ENCODE measurements at places on chromosomes 2 and 18.
A peak's percentile ranks its signal among the peaks of the same experiment; 100 is the strongest.

GRCh38 chr2:207434306-207434705 is 95.5 kb upstream of the CREB1 start:
- DNase-seq: no peak

GRCh38 chr2:238920601-238921001 is 72.7 kb downstream of the TWIST2 start:
- peak; percentile 22 for DNase-seq

GRCh38 chr18:55012008-55012407 is 52.7 kb upstream of the CCDC68 start:
- DNase-seq: no peak

DNA sequence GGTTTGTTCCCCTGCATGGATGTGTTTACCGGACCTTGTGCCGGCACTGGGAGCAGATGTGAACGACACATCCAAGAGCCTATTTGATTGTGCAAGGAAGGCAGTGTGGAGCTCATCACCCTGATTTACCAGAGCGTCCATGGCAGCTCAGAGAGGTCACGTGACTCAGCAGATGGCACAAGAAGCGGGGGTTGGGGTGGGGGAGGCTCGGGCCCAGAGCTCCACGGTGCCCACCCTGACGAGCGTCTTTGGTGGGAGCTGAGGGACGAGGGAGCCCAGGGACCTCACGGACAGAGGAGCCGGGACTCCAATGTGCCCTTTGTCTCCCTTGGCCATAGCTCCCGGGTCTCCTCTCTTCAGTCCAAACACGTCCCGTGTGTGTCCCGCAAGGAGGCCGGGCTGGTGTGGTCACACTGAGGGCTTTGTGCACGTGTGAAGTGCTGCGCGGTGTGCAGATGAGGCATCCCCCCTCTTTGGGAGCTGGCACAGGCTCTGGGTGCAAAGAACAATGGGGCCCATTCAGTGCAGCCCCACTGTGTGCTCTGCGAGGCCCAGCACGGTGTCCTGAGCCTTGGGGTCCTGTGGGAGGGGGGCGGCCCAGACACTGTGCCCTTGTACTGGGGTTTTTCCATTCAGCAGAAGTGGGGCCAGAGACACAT is 15.5 kb downstream of the KCNIP3 start:
- no peak for DNase-seq

- DNase-seq: peak; percentile 21
Observed at GRCh38 chr2:215052404-215052803, 86.0 kb downstream of the ABCA12 start.

GRCh38 chr2:162198239-162198638 is 45.0 kb downstream of the FAP start:
- DNase-seq: no peak

DNA sequence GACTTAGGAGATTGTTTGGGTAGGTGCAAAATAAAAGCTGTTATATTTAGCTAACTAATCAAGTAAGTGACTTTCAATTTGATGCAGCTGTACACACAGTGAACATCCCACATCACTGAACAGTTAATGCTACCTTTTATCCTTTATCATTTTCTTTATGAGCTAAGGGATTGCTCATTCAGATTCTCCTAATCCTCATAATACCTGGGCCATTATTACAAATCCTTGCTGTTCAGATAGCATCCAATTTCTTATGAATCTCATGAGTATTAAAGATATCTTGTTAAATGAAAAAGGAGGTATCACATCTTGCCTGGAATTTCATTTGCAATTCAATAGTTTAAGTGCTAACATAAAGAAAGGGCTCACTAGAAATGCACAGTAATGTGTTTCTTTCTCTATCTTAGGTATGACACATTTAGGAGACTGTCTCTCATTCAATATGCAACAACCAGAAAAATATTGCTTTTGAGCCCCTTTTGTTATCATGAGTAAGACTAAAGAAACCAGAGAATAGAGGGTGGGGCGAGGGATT is 918.5 kb downstream of the CBLN2 start:
- DNase-seq: no peak

GRCh38 chr2:233414777-233415570 is 60.7 kb downstream of the DGKD start:
- DNase-seq: peak; percentile 79

DNA sequence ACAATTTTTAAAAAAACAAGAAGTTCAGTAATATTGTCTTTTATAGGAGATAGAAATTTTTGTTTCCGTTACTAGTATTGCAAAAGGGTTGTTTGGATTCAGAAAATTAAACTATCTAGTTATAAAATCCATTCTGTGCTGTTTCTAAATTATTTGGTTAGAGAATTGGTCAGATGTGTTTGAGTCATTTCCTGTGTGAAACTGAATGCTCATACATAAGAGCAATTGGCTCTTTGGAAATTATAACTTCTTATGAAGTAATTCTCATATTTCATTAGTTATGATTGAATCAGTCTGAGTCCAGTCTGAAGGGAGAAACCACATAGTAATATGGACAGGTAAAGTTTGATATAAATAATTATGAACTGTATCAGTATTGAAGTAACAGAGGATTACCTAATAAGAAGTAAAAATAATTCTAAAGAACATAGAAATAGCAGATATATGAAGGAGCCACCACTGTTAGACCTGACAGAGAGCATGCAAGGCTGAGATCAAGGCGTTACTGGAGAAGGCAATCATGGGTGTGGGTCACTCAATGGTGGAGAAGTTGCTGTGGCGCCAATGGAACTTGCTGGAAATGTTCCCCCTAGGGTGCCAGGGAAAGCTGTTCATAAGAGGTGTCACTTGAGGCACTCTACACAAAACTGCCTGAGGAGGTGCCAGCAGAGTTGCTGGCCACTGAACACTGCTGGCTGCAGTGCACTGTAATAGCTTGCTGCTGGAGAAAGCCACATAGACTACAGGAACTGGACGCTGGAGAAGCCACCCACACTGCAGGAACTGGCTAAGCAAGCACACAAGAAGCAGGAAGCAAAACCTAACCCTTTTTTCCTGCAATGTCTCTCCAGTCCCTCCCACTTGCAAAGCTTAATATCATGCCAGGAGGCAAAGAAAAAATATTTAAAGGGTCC is 18.0 kb upstream of the FAP start:
- peak; percentile 40 for DNase-seq

GRCh38 chr2:47078541-47079482 is 76.3 kb downstream of the STPG4 start:
- DNase-seq: no peak

DNA sequence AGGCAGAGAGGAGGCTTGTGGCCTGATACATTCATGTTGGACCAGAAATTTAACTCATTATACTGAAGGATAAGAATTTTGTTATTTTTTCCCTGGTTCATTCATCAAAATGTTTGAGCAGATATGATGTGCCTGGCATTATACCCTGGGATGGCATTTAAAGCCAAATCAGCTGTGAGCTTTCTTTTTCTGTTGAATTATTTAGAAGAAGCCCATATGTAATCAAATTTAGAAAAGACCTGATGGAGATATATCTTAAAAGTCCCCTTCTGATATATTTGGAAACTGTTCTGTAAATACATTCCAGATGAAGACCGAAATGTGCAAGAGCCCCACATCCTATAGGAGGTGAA is 743.1 kb upstream of the HS6ST1 start:
- DNase-seq: no peak

GRCh38 chr2:15259356-15259756 is 301.8 kb downstream of the NBAS start:
- no peak for DNase-seq

- DNase-seq: no peak
Observed at GRCh38 chr2:233686928-233687327, 5.2 kb downstream of the UGT1A7 start.

DNA sequence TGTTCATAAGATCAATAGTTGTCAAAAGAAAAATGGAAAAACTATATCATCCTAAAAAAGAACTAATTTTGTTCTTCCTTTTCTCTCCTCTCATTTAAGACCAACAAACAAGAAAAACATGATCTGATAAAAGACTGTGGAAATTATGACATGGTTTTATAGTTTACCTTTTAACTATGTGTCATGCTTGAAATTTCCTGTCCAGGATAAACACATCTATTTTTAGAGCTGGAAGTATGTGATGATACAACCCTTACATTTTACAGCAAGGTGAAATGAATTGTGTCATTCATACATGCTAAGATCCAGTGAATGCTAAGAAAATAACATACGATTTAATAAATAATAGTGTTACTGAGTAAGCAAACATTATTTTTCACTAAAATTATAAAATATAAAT is 89.9 kb downstream of the GULP1 start:
- peak; percentile 22 for DNase-seq

Measured in RWPE1 (cell line).